ENCODE measurements at places on chromosomes 2 and 18.

- DNase-seq: no peak
Observed at GRCh38 chr2:171271386-171271785, 110.7 kb upstream of the TLK1 start.

DNA sequence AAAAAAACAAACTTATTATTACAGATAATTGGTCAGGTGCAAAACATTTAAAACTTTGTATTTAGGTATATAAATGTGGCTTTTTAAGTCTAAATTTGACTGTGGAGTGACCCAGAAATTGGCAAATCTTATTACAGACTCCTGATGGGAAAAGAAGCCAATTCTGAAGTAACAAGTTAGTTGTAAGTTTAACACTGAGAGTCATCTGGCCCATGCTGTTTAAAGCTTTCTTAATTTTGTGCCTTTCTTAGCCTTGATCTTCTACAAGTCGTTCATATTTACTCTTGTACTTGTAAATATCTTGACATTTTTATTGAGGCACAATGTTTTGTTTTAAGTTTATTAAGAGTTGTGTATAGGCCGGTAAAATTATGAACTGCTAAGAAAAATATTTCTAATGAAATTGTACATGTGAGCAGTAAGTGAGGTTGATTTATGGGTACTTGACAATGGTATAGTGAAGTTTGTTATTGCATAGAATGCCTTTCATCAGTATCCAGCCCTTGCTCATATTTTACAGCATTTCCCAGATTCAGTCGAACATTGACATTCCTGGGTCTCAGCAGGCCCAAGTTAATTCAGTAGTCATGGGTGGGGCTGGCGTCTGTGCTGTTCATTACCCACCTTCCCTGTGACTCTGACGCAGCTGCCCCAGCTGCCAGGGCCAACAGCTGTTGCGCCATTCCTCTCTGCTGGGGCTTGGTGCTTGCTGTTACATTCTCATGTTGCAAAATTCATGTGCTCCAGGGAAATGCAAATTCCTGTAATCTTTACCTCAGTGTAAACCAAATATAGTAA lies 121.4 kb downstream of the ZNF236 start:
- no peak for DNase-seq

- no peak for DNase-seq
Observed at GRCh38 chr2:204339212-204339715, 206.0 kb upstream of the PARD3B start.

DNA sequence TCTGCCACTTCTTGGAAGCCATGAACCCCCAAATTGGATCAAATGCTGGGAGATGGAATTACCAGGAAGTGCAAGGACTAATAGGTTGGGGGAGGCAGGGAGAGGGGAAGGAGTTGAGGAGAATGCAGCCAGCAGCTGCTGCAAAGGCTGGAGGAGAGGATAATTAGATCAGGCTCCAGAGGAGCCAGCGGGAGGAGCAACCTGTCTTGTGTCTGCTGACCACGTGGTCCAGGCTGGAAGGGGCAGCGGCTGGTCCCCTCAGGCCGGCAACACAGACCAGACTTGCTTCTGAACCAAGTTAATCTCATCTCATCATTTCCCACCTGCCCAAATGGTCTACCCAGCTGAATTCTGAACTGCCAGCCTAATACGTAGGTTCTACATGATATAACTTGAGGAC lies 68.3 kb downstream of the MRO start:
- DNase-seq: no peak

- DNase-seq: no peak
Observed at GRCh38 chr2:102304268-102304667, 7.1 kb upstream of the IL1RL1 start.

DNA sequence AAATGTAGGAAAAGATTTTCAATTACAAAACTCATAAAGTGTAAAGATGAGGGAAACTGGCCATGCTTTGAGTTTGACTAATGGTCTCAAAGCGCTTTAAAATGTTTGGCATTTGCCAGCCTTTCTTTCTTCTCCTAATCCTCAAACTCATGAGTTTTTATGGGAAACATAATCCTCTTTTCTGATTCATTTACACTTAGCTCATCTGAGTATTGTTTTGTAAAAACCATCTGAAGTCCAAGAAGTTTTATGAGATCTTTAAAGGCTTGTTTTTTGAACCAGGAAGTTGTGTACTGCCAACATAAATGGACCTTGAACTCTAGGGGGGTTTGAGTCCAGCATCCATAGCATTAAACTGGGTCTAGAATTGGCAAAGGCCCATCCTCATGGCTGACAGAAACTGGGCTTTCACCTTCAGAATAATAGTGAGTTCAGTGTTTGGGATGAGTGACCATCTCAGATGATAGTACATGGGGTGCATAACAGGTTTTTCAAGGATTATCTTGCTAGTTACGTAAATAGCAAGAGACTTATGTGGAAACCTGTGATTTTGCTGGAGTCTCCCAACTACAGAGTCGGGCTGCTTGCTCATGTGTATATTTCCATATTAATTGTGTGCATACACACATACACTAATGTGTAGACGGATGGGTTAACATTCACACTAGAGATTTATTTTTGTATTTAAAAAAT lies 3.8 kb upstream of the LTBP1 start:
- DNase-seq: no peak

GRCh38 chr2:59034837-59035236 lies 793.7 kb upstream of the FANCL start:
- DNase-seq: no peak

- peak; percentile 65 for DNase-seq
Observed at GRCh38 chr2:67277450-67277849, 119.7 kb upstream of the ETAA1 start.

- peak; percentile 60 for DNase-seq
Observed at GRCh38 chr18:8478166-8478967, 130.9 kb upstream of the RAB12 start.

DNA sequence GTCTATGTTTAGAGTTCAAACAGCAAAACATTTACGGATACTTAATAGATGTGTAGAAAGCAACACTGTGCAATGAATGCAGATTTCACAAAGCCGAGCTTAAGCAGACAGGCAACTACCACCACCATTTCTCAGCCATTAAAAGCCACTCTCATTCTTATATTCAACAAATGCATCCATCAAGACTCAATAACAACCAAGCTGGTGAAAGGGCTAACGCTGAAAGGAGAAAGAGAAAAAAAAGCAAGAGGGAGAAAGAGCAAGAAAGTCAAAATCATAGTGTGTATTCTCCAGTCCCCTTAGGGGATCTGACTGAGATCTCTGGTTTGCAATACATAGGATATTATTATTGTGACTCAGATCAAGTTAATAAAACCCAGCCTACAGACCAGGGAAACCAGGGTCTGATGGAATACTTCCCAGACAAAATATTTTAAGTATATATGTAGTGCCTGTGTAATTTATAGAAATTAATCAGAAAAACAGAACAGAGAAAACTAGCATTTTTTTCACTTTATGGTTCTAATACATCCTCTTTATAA lies 14.1 kb downstream of the SATB2 start:
- no peak for DNase-seq

DNA sequence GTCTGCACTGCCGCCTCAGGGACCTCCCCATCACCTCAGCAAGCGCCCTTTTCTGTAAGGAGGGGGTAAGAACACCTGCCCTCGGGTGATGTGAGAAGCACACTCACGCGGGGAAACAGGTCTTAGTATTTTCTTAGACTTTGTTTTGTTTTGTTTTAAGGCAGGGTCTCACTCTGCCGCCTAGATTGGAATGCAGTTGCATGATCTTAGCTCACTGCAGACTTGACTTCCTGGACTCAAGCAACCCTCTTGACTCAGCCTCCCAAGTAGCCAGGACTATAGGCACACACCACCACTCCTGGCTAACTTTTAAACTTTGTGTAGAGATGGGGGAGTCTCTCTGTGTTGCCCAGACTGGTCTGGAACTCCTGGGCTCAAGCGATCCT lies 37.1 kb downstream of the RAMP1 start:
- DNase-seq: no peak

GRCh38 chr2:215060861-215061536 lies 77.4 kb downstream of the ABCA12 start:
- no peak for DNase-seq

DNA sequence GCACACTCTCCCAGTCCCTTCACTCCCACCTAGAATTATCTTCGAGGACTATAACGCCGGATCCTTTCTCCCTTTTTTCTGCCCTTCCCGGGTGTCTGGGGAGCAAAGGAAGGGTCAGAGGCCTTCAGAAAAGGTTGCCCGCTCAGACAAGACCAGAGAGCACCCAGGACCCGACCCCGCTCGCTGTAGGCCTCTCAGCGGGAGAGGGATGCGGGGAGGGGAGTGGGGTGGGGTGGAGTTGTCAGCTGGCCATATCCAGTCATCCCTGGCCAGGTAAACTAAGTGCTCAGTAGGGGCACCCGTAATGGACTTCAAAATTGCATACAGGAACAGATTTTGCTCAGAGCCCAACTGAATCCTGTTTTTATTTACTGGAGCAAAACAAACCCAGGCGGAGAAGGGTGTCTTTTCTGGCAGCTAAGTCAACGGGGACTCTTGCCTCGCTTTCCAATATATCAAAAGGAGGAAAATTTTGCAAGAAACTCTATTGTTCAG lies 65.0 kb downstream of the NOL4 start:
- DNase-seq: no peak

DNA sequence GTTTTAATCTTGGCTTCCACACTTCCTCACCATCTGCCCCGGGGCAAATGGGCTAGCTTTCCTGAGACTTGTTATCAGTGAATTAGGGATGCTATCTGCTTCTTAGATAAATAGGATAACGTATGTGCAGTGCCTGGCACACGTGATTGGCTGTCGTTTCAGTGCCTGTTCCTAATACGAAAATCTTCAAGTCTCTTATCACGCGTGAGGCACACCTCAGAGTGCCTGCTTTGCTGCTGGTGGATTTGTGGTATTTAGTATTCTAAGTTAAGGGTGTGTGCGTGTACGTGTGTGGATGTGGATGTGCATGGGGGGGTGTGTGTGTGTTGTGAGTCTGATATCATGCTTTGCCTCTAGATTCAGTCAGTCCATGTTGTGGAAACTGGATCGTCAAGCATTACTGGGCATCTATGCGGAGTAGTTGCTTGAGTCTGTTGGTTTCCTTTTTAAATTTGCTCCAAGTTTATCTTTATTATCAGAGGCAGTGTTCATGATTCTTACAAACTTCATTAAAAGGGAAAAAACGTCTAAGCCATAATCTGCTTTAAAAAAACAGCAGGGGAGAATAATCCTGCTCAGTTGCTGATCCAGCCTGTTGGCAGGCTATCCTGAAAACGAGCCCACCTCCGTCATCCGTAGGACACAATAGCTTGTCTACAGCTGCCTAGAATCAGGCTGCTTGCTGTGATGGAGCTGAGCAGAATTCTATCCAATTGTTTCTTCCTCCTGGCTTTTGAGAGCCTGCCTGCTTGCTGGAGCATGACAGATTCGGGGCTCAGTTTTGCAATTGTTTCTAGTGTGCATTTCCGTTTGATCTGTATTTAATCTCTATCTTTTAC lies 6.6 kb downstream of the SH3RF3 start:
- no peak for DNase-seq

GRCh38 chr18:10242936-10243680 lies 211.3 kb upstream of the APCDD1 start:
- DNase-seq: no peak

GRCh38 chr2:6957910-6958615 lies 40.9 kb downstream of the RNF144A start:
- DNase-seq: no peak

DNA sequence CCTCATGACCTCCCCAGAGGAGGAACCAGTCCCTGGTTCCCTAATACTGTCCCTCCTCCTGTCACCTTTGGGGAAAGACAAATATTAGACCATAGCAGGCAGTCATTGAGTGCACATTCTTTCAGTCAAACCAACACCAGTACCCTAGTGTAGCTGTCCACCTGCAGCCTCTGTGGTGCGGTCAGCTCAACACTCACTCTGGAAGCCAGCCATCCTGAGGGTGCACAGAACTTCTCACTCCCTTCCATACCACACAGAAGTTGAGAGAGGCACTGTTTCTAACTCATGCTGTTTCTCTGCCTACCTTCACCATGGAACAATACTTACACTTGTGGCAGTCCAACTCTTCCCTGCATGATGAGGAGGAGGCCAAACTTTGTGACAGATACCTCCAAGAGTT lies 232.6 kb upstream of the FBXO11 start:
- DNase-seq: no peak

GRCh38 chr18:69648486-69648885 lies 247.8 kb downstream of the DOK6 start:
- no peak for DNase-seq

GRCh38 chr2:98108110-98108509 lies 21.1 kb downstream of the VWA3B start:
- no peak for DNase-seq

GRCh38 chr2:21500401-21500945 lies 376.7 kb downstream of the TDRD15 start:
- DNase-seq: no peak

Measured in left colon (tissue), 2 donors.